ENCODE measurements at places on chromosomes 5 and 9. TPM values are rescaled to one million over a fixed set of nuclear protein-coding genes. Genes with fewer than 3 reads are reported as not detected.

The WNK2 gene
- polyA plus RNA-seq, result 12.0 TPM

The FAM169A gene
- polyA plus RNA-seq, result 21.1 TPM

The ROR2 gene
- polyA plus RNA-seq, result not detected

The TAF11L8 gene
- not detected for polyA plus RNA-seq

The FOXD4 gene
- 0.15 TPM for polyA plus RNA-seq

The CDC25C gene
- 11.8 TPM for polyA plus RNA-seq
